ENCODE measurements at places on chromosomes 2 and 18.

DNA sequence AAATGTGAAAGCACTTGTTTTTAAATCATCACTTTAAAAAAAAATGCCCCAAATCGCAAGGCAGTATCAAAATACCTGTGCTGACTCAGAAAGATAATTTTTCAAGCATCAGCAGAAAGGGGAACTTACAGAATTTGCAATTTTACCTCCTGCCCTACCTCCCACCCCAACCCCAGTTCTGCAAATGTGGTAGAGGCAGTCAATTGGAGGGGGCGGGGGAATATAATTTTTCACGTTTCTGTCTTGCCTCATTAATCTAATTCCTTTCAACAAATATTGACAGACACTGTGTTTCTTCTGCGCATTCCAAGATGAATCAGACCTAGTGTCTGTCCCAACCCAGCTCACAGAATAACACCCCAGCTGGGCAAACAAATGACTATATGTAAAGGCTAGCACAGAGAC is 76.8 kb downstream of the ALPK2 start:
- no peak for DNase-seq

GRCh38 chr2:33477473-33478468 is 1.3 kb downstream of the RASGRP3 start:
- DNase-seq: no peak

DNA sequence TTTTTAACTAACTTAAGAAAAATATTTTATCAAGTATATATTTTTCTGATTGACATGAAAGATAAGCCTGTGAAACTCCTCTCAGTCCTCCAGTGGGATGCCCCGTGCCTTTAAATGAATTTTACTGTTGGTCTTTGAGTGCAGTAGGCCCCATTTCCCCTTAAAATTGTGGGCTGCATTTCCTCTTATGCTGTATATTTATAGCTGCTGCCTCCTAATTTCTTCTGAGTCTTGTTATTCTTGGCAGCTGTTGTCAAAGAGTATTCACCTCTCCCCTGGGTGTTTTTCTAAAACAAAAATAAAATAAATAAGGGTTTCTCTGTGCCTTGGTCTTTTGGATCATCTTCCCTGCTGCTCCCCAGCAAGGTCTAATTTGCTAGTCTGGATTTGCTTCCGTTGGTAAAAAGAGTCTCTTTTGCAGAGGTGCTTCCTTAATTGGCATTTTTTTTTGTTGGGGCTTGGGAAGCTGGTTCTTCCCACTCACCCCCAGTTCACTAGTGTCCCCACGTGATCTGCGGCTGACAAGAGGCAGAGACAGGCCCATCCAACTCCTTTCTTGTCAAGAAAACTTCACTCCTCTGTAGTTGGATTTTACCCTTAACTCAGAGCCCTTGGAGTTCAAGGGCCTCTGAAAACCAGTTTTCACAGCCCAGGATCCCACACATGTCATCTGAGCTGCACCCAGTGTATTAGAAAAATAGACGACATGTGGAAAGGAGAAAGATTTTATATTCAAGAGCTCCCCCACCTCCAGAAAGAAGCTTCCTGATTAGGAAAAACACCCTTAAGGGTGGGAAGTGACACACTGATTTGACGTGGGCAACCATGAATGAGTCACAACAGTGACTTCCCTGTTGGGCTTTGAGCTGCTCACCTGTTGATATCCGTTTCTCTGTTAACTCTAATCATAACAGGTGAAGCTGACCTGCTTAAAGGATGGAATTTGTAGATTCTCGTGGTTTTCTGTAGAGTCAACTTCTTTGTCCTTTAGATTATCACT is 431.5 kb downstream of the DCDC2C start:
- DNase-seq: no peak

DNA sequence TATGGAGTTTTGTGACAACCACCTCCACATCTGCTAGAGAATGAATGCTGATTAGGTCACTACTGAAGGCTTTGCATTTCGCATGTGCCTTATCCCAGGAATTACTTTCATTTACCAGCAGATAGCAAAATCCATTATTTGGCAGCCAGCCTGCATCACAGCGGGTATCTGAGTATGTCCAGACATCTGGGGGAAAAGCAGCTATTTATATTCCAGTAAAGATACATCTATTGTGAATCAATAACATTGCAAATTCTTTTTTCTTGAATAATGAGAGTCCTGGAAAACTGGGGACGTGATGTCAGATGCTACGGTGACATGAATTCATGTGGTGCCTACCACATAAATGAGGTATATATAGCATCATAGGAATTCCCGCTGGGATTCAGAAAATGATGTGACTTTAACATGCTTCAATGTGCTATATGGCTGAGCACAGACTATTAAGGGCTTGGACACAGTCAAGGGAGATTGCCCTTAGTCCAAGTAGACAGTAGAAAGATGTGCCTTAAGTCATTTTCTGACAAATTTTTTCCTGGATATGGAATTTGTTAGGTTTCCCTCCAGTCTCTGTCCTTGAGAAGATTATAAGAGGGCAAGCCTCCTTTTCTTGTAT is 84.2 kb upstream of the CD302 start:
- DNase-seq: no peak

GRCh38 chr2:198314559-198315153 is 510.3 kb downstream of the PLCL1 start:
- DNase-seq: peak; percentile 23

All from cerebellum (tissue), 4 donors.